G401 (cell line): ENCODE measurements at places on chromosomes 12 and 14.

GRCh38 chr12:44677724-44678123, 198.4 kb downstream of the NELL2 start:
- DNase-seq: no peak

- no peak for DNase-seq
Observed at GRCh38 chr14:74574090-74574433, 38.0 kb downstream of the LTBP2 start.

DNA sequence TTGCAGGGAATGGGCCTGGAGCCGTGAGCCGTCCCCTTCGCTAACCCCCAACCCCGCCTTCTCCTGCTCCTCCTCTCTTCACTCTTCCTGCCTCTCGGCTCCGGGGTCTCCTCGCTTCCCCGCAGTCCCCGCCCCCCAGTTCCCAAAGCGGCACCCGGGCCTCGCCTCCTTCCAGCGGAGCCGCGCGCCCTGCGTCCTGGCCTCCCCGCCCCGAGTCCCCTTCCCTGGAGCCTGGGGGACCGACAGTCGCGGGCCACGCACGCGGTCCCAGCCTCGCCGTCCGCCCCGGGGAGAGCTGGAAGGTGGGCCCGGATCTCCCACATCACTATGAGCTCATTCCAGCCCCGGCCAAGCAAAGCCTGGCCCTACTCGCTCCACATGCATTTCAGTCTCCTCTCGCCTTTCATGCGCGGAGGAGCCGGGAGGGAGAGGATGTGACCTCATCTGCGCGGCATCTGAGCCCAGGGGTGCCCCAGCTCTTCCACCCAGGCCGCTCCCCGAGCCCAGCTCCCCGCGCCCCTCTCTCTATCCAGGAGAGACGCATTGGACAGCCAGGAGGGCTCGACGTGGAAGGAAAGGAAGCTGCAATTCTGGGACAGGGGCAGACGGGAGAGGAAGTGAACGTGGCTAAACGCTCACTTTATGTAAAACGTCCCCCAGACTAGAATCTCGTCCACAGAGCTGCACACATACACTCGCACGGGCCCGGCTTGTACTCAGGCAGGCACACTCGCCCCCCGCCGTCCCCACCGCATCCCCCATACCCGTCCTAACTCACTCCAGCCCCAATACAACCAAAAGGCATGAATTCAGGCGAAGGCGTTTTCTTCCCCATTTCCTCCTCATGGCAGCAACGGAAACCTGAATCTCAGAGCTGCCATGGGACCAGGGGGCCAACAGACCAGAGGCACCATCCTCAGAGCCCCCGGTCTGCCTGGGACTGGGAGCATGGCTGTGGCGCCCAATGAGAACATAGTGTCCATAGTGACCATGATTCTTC, 108.7 kb upstream of the CCND2 start:
- no peak for DNase-seq

DNA sequence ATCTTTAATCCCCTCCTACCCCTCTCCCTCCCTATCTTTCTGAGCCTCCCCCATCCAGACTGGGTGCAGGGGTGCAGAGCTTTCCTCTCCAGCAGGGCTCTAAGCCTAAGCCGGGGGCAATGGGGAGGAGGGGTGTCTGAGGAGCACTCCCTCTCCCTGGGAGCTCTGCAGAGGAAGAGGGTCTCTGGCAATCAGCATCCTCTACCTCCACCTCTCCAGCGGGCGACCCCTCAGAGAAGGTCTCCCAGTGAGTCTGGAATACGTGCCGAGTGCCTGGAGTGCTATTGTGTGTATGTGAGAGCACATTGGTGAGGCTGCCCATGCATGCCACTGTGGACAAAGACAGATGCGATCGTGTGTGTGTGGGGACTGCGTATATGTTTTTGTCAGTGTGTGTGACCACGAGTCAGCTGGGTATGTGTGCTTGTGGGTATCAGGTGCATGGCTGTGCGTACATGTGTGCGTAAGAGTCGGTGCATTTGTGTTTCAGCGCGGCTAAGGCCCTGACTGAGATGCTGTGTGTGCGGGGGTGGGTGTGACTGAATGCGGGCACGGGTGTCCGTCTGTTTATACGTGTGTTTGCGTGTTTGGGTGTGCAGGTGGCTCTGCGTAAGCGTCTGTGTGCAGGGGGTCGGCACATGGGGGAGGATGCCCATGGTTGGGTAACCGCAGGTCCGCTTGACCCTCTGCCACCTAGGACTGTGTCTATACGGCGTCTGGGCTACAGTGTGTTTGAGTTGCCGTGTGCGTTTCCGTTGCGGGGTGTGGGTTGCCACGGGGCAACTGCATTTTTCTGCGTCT, 905 bp upstream of the DLK1 start:
- no peak for DNase-seq

GRCh38 chr12:11621797-11622423, 27.6 kb upstream of the ETV6 start:
- DNase-seq: no peak

DNA sequence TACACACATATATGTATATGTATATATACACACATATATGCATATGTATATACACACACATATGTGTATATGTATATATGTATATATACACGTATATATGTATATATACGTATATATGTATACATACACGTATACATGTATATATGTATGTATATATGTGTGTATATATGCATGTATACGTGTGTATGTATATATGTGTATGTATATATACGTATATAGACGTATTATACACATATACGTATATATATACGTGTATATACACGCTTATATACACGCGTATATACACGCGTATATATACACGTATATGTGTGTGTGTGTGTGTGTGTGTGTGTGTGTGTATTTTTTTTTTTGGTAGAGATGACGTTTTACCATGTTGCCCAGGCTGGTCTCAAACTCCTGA, 32.9 kb upstream of the ZNF740 start:
- DNase-seq: no peak
